8988T (cell line): ENCODE measurements at places on chromosomes 11 and 22.

- no peak for DNase-seq
Observed at GRCh38 chr22:36817525-36817848, 652 bp upstream of the PVALB start.

DNA sequence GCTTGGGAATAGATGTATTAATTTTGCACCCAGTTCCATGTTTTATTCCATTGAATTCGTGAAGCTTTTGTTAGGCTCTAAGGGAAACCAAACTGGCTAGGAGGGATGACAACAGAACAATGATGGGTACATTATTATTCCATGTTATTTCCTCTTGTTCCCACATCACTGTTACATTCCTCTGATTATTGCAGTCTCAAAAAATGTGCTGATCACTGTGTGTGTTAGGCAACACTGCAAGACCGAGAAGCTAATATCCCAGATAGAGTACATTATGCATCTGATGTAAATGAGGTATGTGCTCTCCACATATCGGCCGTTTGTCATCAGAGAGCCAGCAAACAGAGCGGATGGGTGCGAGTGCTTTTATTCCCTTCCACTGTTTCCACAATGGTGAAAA is 327.9 kb downstream of the SOX6 start:
- DNase-seq = no peak

- no peak for DNase-seq
Observed at GRCh38 chr11:95595973-95596489, 193.6 kb downstream of the FAM76B start.

- peak; percentile 43 for DNase-seq
Observed at GRCh38 chr11:61967924-61968757, 707 bp upstream of the FTH1 start.
